ENCODE measurements at places on chromosomes 2 and 18.

- no peak overlapping the region for H3K27ac ChIP-seq
- peaks cover 7% of the 10 kb centered on the region for H3K36me3 ChIP-seq
- no peak overlapping the region for H3K4me3 ChIP-seq
- no peaks in the 10 kb centered on the region for H3K4me1 ChIP-seq
These were observed 35.6 kb downstream of the FBLN7 start for GRCh38 chr2:112173646-112174319.

DNA sequence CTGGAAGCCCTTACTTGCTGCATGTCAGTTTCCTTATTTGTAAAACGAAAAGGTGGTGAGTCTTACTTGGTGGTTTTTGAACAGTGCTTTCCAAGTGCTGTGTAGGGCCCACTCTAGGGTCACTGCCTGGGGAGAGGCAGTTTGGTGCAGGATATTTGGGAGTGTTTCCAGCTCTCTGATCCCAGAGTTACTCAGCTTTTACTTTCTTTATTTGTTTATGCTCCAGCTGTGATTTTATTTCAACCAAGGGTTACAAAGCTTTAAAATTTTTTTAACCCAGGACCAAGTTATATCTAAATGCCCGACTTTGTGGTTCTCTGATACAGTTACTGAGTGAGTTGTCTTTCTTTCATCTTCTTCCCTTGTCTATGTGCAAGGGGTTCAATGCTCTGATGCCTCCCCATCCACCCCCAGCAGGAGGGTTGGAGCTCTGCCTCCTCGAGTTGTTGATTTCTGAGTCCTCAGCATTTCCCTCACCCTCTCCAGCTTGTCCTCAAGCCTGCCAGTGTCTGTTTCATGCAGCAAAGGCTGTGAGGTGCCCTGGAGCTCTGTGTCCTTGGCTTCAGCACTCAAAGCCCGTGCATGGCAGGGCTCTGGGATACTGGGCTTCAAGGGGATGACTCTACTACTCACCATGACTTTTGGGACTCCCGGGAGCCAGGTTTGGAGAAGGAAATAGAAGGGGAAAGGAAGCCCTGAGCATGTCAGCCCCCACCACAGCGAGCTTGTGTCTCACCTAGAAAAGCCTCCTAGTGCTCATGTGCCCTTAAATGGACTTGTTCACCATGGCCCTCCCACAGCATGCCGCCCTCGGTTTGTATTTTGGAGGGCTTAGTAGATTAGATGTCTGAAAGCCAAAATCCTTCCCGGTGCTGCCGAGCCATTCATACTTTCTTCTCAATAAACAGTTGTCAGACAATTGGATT, 236.8 kb downstream of the SETBP1 start:
- no peaks in the 10 kb centered on the region for H3K36me3 ChIP-seq
- H3K27me3 ChIP-seq, result no peaks in the 10 kb centered on the region
- H3K4me3 ChIP-seq, result no peak overlapping the region

DNA sequence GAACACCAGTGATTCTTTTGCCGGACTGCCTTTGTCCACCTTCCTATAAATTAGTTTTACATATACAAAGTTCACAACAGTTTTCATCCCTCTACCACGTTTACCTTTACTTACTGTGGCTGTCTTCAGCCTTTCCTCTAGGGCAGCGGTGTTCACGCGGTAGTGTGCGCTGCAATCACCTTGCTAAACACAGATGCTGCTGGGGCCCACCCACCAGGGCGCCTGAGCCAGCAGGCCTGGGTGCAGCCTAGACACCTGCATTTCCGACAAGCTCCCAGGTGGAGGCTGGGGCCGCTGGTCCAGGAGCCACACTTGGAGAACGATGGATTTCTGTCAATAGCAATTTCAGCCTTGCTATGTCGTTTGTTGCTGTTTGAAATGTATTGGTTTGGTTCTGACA, 83.1 kb downstream of the NDUFA10 start:
- H3K27me3 ChIP-seq, result no peaks in the 10 kb centered on the region
- H3K4me3 ChIP-seq, result no peak overlapping the region
- no peak for DNase-seq
- H3K27ac ChIP-seq, result no peak overlapping the region
- H3K36me3 ChIP-seq, result no peaks in the 10 kb centered on the region
- H3K4me1 ChIP-seq, result peaks cover 4% of the 10 kb centered on the region

DNA sequence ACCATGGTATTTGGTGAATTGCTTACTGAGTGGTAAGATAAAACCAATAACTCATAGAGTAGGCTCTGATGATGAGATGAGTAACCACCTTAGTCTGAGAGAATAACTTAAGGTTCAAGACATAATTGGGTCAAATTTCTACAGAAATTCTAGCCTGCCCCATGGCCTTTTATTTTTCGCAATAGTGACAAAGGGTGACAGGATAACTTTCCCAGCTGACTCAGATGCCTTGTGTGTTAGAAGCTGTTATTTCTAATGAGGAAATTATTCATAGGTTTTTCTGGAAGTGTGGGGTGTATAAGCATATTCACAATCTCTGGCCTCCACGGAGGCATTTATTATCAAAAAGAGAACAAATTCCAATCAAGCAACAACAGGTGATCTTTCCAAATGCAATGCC, 159.0 kb downstream of the NUP35 start:
- H3K36me3 ChIP-seq, result no peaks in the 10 kb centered on the region
- DNase-seq, result no peak
- no peak overlapping the region for H3K27ac ChIP-seq
- peaks cover 1% of the 10 kb centered on the region for H3K4me1 ChIP-seq
- no peak overlapping the region for H3K4me3 ChIP-seq

GRCh38 chr2:118978064-118978463, 36.1 kb downstream of the MARCO start:
- H3K27ac ChIP-seq, result no peak overlapping the region
- no peaks in the 10 kb centered on the region for H3K36me3 ChIP-seq
- no peaks in the 10 kb centered on the region for H3K4me1 ChIP-seq
- no peaks in the 10 kb centered on the region for H3K27me3 ChIP-seq
- H3K4me3 ChIP-seq, result no peak overlapping the region
- no peak for DNase-seq

DNA sequence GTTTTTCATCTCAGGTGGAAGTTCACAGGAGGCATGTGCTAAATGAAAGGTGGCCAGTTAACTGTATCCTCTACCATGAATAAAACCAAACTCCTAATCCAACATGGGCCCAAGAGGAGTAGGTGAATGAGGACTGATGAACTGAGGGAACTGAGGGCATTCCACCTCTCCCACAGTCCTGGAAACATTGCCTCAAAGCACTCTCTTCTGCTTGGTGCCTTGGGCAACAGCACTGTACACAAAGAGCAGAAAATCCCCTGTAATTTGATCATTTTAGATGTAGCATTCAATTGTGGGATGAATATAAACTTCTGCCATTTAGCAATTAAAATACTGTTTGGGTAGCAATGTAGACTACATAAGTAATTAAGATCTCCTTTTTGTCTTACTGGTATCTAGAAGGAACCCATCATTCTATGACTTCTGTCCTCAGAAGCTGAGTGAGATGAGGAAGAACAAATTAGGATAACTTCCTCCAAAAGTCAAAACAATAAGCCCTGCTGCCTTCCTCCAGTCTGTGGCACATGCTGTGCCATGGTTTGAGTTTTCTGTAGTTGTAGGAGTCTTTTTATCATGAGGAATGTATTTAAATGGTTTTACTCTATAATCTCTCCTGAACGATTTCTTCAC, 86.7 kb upstream of the ZEB2 start:
- H3K27me3 ChIP-seq, result no peaks in the 10 kb centered on the region
- H3K36me3 ChIP-seq, result no peaks in the 10 kb centered on the region
- H3K27ac ChIP-seq, result no peak overlapping the region
- H3K4me3 ChIP-seq, result no peak overlapping the region
- H3K4me1 ChIP-seq, result no peaks in the 10 kb centered on the region

DNA sequence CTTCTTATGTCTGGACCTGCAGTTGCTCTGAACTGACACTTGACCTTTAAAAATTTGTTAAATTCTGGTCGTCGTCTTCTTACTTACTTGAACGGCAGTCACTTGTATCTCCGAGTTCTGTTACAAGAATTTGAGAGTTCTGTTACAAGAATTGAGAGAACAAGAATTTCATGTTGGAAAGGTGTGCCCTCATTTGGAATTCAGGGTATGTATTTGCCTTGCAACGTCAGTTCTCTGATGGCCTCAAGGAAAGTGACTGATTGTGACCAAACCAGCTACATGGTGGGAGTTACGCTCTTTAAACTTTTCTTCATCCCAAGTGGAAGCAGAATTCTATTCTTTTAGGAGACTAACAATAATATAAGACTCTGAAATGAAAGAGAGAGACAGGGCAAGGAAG, 320.0 kb upstream of the TRIB2 start:
- no peak overlapping the region for H3K27ac ChIP-seq
- no peaks in the 10 kb centered on the region for H3K4me1 ChIP-seq
- DNase-seq, result no peak
- H3K27me3 ChIP-seq, result no peaks in the 10 kb centered on the region
- H3K4me3 ChIP-seq, result no peak overlapping the region

DNA sequence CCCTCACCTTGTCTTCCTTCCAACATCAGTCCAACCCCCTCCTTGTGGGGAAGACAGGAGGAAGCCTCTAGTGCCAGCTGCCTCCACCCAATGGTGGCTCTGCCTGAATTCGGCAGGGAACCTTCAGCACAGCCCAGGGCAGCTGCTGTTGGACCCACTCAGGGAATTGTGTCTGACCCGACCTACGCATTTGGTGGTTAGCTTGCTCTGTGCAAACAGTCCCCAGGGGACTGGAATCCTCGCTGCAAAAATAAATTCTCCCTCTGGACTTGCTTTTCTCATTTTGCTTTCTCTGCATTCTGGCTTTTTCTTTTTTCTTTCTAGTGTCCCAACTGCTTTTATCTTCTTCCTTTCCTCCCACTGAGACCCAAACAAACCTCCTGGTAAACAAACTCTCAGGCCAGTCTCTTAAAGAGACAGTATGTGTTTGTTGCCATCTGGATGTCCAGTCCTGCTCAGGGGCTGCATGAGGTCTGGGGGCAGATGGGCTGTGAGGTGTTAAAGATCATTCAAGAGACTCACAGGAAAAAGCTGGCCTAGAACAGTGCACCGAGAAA, 137.7 kb upstream of the HAAO start:
- H3K27me3 ChIP-seq, result no peaks in the 10 kb centered on the region
- H3K27ac ChIP-seq, result no peak overlapping the region
- H3K4me1 ChIP-seq, result peaks cover 55% of the 10 kb centered on the region
- H3K4me3 ChIP-seq, result peak overlapping the region; percentile 11

GRCh38 chr2:146776596-146776995, 1068.2 kb upstream of the ACVR2A start:
- H3K27ac ChIP-seq, result no peak overlapping the region
- H3K4me1 ChIP-seq, result no peaks in the 10 kb centered on the region
- no peaks in the 10 kb centered on the region for H3K36me3 ChIP-seq
- H3K4me3 ChIP-seq, result no peak overlapping the region
- H3K27me3 ChIP-seq, result no peaks in the 10 kb centered on the region
- no peak for DNase-seq

DNA sequence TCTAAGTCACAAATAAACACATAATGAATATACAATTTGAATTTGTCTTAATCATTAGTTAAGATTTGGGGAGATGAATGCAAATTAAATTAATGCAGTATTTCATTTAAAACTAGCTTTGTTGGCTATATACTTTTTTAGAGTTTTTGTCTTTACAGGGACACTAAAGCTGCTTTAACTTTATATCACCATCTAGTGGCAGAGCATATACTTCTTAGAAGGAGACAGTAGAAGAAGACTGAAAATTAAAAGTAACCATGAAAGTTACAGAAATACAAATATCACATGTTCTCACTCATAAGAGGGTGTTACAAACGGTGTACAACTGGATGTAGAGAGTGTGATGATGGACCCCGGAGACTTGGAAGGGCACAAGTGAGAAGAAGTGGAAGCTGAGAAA, 268.3 kb upstream of the NETO1 start:
- no peak overlapping the region for H3K27ac ChIP-seq
- DNase-seq, result no peak
- H3K27me3 ChIP-seq, result no peaks in the 10 kb centered on the region
- no peaks in the 10 kb centered on the region for H3K36me3 ChIP-seq

- no peak for DNase-seq
- H3K4me1 ChIP-seq, result no peaks in the 10 kb centered on the region
- no peak overlapping the region for H3K4me3 ChIP-seq
- H3K36me3 ChIP-seq, result no peaks in the 10 kb centered on the region
- H3K27me3 ChIP-seq, result no peaks in the 10 kb centered on the region
- H3K27ac ChIP-seq, result no peak overlapping the region
These were observed 4.4 kb upstream of the BAZ2B start for GRCh38 chr2:159620796-159621195.

- H3K36me3 ChIP-seq, result no peaks in the 10 kb centered on the region
- H3K27ac ChIP-seq, result no peak overlapping the region
- DNase-seq, result no peak
- H3K4me1 ChIP-seq, result no peaks in the 10 kb centered on the region
- no peaks in the 10 kb centered on the region for H3K27me3 ChIP-seq
These were observed 327.5 kb upstream of the SPHKAP start for GRCh38 chr2:228509021-228509420.

GRCh38 chr2:12951657-12951973, 234.9 kb downstream of the TRIB2 start:
- no peaks in the 10 kb centered on the region for H3K36me3 ChIP-seq
- no peak overlapping the region for H3K4me3 ChIP-seq
- DNase-seq, result no peak
- no peak overlapping the region for H3K27ac ChIP-seq

- no peak overlapping the region for H3K27ac ChIP-seq
- no peak for DNase-seq
- no peaks in the 10 kb centered on the region for H3K4me1 ChIP-seq
- H3K27me3 ChIP-seq, result no peaks in the 10 kb centered on the region
These were observed 51.0 kb upstream of the ZNF532 start for GRCh38 chr18:58813561-58814225.

DNA sequence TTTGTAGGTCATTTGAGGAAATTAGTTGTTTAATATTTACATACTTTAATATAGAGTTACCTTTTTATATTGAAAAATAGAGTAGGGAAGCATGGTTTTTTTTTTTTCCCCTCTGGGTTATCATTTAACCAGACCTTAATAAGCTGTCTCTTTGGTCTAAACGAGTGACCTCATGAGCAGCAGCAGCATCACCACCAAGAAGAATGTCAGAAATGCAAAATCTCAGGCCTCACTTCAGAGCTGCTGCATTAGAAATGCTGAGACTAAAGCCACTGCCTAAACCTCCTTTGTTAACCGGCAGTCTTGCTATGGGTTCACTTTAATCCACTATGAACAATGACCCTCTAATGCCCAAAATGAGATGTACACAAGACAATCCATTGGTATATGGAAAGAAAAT, 733.7 kb upstream of the FAM98A start:
- H3K36me3 ChIP-seq, result no peaks in the 10 kb centered on the region
- H3K27ac ChIP-seq, result no peak overlapping the region
- DNase-seq, result no peak
- no peaks in the 10 kb centered on the region for H3K27me3 ChIP-seq

DNA sequence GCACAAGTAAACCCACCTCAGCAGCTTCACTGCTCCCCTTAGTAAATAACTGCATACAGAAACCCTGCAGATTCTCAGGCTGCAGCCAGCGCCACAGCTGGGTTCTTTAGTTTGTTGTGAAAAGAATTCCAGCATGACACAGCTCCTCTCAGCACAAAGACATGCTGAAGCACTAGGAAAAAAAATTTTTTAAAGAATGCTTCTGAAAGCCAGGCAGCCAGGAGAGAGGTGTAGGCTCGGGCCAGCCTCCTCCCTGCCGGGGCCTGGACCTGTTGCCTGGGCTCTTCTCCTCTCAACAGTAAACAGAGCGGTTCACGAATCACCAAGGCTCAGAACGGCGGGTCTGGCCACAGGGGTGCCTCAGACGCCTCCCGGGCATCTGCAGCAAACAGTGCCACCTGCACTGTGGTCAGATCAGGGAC, 95.7 kb upstream of the POU3F3 start:
- no peaks in the 10 kb centered on the region for H3K36me3 ChIP-seq
- no peak overlapping the region for H3K4me3 ChIP-seq
- peak overlapping the region; percentile 97 for H3K27ac ChIP-seq
- DNase-seq, result peak; percentile 67
- H3K4me1 ChIP-seq, result peaks cover 14% of the 10 kb centered on the region
- H3K27me3 ChIP-seq, result no peaks in the 10 kb centered on the region

GRCh38 chr18:49764032-49764431, 49.3 kb downstream of the ACAA2 start:
- H3K27ac ChIP-seq, result no peak overlapping the region
- DNase-seq, result no peak
- peaks cover 9% of the 10 kb centered on the region for H3K4me1 ChIP-seq

All from neuronal stem cell (in vitro differentiated cells).